Activated CD8-positive, alpha-beta T cell treated with anti-CD3 and anti-CD28 coated beads, Interleukin-2, amount 10 ng/mL, durations not matched to agents 7 days and 5 days (primary cell): ENCODE measurements at places on chromosomes 1 and 21. TPM values are rescaled to one million over a fixed set of nuclear protein-coding genes. Genes with fewer than 3 reads are reported as not detected.

DNA sequence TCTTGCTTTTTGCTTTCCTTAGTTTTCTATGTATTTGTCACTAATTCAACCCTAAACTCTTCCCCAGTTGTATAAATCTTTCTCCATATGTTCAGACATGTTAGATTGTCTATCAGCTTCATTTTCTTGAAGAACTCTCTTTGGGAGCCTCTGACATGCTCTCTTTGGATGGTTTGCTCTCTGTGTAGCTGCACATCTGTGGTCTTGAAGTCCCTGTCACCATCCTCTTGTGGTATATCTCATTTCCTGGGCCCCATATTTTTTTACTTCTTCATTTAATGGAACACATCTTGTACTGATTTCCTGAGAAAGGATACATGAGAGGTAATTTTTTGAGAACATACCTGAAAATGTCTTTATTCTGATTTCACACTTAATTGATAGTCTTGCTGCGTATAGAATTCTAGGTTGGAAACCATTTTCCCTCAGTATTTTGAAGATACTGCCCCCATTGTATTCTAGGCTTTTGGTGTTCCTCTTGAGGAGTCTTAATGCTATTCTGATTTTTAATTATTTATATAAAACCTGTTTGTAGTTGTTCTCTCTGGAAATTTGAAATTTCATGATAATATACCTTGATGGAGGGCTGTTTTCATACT lies 72.6 kb downstream of the ST3GAL3 start:
- peak; percentile 38 for DNase-seq

DNA sequence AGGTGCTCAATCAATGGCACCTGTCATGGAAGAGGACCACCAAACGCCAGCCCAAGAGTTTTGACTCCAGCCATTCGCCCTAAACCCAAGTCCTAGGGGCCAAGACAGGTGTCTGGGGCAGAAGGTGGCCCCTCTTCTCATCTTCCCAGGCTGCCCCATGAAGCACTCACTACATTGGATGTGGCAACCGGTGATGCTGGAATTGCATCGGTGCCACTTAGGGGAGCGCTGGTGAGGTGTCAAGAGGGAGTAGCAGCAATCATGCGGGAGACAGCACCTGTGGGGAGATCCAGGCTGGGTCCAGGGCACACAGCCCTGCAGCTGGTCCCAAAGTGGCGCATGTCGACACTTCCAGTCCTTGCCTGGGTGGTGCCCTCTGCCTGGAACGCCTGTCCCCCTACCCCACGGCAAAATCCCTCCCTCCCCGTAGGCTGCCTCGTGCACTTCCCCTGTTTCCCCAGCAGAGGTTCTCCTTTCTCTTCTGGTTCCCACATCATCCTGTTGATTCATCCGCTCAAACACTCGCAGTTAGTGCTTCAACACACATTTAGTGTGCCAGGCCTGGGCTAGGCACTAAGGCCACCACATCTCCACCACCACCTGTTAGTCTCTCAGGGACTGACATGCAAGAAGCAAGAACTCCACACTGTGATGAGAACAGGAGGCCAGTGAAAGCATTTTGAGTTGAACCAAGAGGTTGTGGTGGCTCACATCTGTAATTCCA lies 18.5 kb downstream of the PLA2G2D start:
- peak; percentile 44 for DNase-seq

GRCh38 chr1:60569189-60569588 lies 495.6 kb upstream of the C1orf87 start:
- no peak for DNase-seq

DNA sequence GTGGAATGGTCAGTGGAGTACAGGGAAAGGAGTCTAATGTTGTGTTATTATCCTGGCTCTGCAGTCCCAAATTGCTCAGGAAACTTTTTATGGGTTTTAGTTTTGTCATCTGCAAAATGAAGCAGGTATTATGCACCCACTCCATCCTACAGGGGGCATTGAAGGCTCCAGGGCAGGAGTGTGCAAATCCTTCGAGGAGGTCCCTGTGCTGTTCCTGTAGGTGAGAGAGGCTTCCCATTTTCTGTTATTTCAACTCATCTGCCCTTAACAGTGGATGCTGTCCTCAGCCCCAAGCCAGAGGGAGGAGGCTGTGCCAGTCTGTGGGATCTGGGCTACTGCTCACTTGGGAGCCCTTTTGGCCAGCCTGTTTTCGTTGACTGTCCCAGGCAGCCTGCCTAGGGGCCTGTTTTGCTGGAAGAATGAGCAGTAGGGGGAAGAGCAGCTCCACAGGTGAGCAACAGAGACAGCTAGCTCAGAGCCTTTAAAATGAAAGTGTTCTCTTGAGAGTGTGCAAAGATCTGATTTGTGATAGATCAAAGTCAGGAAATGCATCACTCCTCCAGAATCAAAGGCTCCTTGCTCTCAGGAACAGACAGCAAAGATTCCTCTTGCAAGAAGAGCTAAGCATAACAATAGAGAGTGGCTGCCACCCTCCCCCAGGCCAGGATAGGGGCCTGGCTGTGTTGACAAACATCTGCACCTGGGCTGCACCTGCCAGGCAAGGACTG lies 317.6 kb upstream of the PROX1 start:
- DNase-seq, result no peak

DNA sequence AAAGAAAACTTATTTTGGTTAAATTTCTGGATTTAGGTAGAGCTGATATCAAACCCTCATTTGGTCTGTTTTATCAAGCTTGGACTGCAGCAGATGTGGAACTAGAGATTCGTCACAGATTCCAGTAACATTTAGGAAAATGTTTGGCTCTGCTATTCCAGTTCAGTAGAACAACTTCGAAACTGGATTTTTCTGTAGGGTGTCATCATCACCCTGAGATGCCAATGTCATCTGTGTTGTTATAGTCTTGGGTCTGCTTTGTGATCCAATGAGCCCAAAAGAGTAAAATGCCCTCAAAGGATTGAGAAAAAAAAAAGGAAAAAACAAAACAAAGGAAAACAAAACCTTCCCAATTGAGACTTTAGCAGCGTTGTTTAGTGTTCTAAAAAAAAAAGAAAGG lies 55.4 kb downstream of the LAMC2 start:
- no peak for DNase-seq

- no peak for DNase-seq
Observed at GRCh38 chr1:67629370-67630075, 55.5 kb upstream of the GADD45A start.

GRCh38 chr1:96588416-96588995 lies 133.1 kb upstream of the PTBP2 start:
- no peak for DNase-seq

DNA sequence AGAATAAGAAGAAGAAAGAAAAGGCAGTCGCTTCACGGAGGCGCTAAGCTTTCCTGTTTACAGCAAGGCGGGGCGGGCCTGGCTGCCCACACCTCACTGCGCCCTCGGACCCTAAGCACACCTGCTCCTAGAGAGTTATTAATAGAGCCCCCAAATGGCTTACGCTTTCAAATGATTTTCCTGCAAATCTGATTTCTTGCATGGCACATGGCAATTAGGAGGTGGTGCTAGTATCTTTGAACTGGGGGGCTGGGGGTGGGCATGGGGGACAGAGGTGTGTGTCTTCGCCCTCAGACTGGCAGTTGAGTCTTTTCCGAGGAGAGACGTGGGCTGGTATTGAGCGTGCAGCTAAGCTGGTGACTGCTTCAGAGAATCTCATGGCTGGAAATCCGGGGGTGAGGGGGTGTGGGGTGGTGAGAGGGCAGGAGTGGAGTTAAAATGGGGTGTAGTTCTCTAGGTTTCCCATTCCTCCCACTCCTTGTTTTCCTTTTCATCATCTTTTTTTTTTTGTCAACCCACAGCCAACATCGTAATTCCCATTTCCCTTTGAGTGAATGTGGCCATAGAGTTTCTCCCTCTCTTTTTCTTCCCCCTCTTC lies 1.3 kb downstream of the S1PR1 start:
- peak; percentile 65 for DNase-seq

DNA sequence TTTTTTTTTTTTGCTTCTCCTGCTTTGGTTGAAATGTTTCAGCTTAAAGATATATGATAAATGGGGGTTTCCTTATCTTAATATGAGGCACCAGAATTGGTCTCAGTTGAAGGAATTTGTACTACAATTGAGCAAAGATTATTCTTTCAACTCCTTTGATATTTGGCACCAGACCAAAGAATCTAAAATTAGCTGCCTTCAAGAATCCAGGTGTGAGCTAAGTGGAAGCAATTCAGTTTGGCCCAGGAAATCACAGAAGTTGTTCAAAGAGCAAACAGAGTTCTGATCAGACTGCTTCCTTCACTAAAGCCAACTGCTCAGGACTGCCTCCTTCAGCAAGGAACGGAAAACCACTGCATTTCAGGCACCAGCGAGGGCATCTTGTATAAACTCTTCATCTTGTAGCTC lies 68.3 kb upstream of the BCAR3 start:
- no peak for DNase-seq

- DNase-seq, result no peak
Observed at GRCh38 chr1:41358131-41359021, 2.9 kb upstream of the FOXO6 start.

DNA sequence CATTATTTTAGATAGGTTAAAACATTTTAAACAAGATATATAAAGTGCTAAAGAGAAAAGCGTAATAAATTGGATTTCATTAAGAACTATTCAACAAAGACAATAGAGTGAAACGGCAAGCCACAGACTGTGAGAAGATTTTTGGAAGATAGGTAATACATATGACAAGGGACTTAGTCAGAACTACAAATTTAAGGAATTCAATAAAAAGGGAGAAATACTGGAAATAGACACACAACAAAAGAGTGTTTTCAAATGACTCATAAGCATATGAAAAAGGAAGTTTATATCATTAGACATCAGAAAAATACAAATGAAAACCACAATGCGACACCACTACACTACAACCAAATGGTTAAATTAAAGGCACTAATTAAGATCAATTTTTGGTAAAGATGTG lies 90.5 kb downstream of the GDAP2 start:
- no peak for DNase-seq

DNA sequence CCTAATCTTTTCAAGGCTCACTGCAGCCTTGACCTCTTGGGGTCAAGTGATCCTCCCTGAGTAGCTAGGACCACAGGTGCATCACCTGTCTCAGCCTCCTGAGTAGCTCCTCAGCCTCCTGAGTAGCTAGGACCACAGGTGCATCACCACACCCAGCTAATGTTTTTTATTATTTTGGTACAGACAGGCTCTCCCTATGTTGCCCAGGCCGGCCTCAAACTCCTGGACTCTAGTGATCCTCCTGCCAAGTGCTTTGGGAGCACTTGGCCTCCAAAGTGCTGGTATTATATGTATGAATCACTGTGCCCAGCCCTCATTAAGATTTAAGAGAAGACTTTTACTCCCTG lies 58.5 kb upstream of the S1PR1 start:
- no peak for DNase-seq

- no peak for DNase-seq
Observed at GRCh38 chr1:71170925-71171324, 90.1 kb upstream of the ZRANB2 start.

DNA sequence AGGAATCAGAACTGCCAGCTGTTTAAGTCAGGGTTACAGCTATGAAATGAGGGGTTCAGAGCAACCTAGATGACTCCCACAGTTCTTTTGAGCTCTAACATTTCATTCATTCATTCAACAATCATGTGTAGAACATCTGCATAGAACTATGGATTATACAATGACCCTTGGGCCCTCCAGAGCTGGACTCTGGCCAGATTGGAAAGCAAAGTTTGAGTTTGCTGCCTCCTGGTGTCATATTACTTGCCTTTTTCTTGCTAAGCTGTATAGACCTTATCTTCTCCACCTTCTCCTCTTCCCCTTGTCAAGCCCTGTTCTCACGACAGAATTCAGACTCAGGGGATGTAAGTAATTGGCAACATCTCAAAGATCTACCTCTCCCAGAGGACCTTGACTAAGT lies 4.0 kb downstream of the CASQ2 start:
- no peak for DNase-seq

GRCh38 chr1:204863024-204863423 lies 7.6 kb upstream of the NFASC start:
- no peak for DNase-seq

DNA sequence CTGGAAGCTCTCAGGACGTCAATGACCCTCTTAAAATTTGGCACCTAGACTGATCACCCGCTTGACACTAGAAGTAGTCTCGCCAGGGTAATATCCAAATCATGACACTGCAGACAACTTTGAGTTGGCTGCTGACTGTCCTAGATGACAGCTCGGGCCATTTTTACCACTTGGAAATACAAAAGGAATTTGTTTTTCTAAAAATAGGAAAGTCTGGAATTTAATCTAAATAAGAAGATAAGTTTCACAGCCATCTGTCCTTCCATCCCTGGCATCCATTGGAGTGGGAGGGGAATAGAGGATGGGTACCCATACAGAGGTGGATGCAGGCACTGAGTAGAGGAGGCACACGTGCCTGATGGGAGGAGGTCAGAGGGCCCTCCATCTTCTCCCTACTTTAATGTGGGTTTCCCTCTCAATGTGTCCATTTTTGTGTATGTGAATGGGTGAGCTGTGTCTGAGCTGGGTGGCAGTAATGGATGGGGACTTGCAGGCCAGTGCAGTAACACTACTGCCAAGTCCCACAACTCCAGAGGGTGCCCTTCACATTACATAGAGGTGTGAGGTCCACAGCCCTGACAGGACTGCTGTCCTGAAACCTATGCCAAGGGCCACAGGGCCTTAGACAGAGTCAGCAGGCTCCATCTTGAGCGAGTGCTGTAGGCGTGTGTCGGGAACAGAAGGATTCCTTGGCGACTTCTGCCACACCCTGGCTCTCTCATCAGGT lies 104.8 kb upstream of the IPO9 start:
- DNase-seq, result no peak

- no peak for DNase-seq
Observed at GRCh38 chr1:8083739-8084484, 57.8 kb upstream of the ERRFI1 start.

GRCh38 chr1:1054971-1055370 lies 19.1 kb downstream of the RNF223 start:
- no peak for DNase-seq

DNA sequence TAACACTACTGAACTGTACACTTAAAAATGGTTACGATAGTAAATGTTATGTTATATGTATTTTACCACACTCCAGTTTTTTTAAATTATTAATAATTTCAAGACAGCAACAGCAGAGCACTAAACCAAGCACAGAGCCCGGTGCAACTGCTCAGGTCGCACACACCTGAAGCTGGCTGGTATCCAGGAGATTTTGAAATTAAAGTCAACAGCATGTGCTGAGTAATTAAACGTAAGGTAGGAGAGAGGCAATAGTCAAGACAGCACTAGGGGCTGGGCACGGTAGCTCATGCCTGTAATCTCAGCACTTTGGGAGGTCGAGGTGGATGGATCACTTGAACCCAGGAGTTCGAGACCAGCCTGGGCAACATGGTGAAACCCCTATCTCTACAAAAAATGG lies 35.1 kb upstream of the SLC30A10 start:
- no peak for DNase-seq

- no peak for DNase-seq
Observed at GRCh38 chr1:226735576-226735975, 3.5 kb downstream of the ITPKB start.

- no peak for DNase-seq
Observed at GRCh38 chr21:45129189-45129923, 55.0 kb downstream of the ADARB1 start.

GRCh38 chr1:154556422-154556821 lies 2.0 kb downstream of the UBE2Q1 start:
- DNase-seq, result no peak

- no peak for DNase-seq
Observed at GRCh38 chr1:31203215-31203614, 36.5 kb downstream of the NKAIN1 start.

The CD53 gene
- total RNA-seq, result 392 TPM

The CMPK1 gene
- total RNA-seq, result 98.8 TPM

The STIL gene
- 50.1 TPM for total RNA-seq

The TNN gene
- not detected for total RNA-seq

The TRIM67 gene
- total RNA-seq, result not detected

The PADI4 gene
- total RNA-seq, result 1.0 TPM

The TSSK3 gene
- not detected for total RNA-seq

The ERO1B gene
- total RNA-seq, result 1.3 TPM

The DENND2D gene
- total RNA-seq, result 262 TPM

The CFHR3 gene
- total RNA-seq, result not detected
